ENCODE measurements at places on chromosomes 7 and 10.
A peak's percentile ranks its signal among the peaks of the same experiment; 100 is the strongest.

GRCh38 chr7:47601881-47602249, 20.0 kb upstream of the TNS3 start:
- DNase-seq, result no peak

- no peak for DNase-seq
These were observed 40.8 kb downstream of the BLNK start for GRCh38 chr10:96230527-96230926.

- DNase-seq, result no peak
These were observed 5.1 kb downstream of the ING3 start for GRCh38 chr7:120955577-120956149.

GRCh38 chr10:112669989-112670388, 223.0 kb downstream of the VTI1A start:
- DNase-seq, result no peak

DNA sequence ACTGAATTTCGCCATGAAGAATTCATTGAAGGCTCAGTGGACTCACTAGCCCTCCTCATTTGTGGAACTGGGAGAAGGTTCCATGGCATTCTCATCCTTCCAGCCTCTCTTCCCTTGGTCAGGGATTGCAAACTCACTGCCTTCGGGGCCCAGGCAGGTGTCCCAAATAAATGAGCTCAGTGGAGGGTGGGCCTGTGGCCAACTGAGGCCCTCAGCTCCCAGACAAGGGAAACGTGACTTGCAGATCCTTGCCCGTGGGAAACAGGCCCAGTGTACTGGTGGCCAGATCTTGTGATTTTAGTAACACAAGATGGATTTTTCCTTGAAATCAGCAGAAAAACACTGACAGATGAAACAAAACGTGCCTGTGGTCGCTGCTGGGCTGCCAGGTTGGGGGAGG, 168.7 kb upstream of the CTBP2 start:
- DNase-seq, result no peak

DNA sequence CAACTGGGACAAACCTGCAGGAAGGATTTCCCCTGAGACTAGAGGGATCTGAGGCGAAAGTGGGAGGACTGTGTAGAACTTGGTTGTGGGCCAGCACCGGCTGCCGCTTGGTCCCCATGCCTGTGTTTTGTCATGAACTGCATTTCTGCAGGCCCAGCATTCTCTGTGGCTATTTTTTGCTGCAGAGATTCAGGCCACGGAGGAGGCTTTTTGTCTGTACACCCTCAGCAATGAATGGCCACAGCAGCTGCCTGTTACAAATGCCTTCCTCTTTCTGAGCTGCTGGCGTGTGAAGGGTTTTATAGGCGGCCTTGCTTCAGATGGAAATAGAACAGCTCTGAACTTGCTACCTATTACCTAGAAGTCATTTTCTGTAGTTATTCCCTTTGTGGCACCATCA, 164.4 kb downstream of the SH2D4B start:
- DNase-seq, result no peak

GRCh38 chr7:105655500-105656380, 74.4 kb upstream of the EFCAB10 start:
- no peak for DNase-seq

DNA sequence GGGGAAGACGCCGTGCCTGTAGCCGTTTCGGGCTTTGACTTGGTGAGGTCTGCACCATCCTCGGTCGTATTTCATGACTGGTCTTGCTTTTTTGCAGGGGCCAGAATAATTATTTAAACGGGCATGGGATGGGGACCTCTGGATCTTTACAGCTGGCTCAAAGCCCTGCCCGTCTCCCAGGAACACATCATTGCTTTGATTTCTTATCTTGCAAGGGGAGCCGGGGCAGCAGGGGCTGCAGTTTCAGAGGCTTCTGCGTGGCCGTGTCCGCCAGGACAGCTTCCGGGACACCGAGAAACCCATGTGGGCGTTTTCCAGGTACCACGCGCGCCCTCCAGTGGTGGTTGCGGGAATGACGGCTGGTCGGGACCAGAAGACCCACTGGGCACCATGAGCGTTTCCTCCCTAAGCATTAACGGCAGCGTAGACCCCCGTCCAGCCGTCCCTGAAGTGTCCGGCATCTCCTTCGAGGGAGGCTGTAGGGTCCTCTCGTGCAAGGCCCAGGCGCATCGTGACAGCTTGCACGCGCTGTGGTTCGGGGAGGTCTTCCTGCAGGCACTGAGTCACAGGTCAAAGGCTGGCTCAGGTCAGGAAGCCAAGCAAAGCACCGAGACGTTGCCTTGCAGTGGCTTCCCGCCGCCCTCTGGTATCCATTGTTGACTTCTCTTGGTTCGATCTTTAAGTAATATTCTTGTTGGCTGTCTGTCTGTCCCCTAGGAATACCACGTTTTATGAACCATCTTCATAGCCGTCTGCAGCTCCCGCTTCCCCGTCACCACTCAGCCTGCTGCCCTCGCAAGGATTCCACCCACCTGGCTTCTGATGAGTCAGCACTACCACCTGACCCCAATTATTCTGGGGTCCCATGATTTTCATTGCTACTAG, 16.2 kb upstream of the ZFAND2A start:
- peak; percentile 56 for DNase-seq

- DNase-seq, result no peak
These were observed 834.4 kb upstream of the MBL2 start for GRCh38 chr10:53606981-53607380.

DNA sequence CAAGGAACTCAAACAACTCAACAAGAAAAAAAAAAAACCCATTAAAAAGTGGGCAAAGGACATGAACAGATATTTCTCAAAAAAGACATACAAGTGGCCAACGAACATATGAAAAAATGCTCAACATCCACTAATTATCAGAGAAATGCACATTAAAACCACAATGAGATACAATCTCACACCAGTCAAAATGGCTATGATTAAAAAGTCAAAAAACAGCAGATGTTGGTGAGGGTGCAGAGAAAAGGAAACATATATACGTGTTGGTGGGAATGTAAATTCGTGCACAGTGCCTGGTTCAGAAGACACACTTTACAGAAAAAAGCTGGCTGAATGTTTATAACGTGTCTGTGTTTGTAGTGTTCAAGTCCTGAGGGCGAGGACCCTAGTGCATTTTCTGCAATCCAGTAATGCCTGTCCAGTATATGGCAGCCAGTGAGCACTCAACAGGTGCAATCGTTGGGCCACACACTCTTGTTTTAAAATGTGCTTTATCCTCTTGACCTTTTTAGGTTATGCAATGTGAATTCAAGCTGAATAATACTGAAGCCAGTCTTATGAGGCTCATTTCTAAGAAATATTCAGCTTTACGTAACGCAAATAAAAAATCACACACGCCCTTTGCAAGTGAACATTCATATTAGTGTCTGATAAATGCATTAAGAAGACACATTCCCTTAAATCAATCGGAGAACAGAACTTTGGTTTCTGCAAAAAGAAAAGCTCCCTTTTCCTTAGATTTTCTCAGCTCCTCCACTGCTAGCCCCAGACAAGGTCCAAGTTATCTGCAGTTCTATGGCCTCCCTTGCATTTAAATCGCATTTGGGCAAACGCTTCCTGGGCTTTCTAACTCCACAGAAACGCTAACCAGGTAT, 813 bp upstream of the MTURN start:
- no peak for DNase-seq

GRCh38 chr7:143183024-143183423, at the start of gene TAS2R39:
Gene TAS2R39 (plus strand): TSS chr7:143183419. CDS start chr7:143183419, 0 bp downstream.
- DNase-seq, result no peak

GRCh38 chr7:128132426-128133069, 101.3 kb upstream of the LRRC4 start:
- DNase-seq, result no peak

DNA sequence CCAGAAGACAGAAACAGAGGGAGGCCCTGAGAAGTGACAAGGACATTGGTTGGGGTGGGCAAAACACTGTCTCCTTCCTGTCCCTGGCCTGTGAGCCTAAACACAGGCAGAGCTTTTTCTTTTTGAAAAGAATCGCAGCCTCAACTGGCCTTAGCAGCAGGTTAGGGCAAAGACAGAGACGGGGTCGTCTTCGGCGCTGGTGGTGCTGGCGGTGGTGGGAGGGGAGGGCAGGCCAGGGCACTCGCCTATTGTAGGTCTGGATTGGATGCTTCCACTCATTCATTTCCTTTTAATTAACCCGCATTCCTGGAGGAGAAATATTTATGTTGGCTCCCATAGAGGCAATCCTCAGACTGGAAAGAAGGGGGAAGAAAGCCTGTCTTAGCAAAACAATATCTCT, 22.6 kb downstream of the WNT8B start:
- no peak for DNase-seq

DNA sequence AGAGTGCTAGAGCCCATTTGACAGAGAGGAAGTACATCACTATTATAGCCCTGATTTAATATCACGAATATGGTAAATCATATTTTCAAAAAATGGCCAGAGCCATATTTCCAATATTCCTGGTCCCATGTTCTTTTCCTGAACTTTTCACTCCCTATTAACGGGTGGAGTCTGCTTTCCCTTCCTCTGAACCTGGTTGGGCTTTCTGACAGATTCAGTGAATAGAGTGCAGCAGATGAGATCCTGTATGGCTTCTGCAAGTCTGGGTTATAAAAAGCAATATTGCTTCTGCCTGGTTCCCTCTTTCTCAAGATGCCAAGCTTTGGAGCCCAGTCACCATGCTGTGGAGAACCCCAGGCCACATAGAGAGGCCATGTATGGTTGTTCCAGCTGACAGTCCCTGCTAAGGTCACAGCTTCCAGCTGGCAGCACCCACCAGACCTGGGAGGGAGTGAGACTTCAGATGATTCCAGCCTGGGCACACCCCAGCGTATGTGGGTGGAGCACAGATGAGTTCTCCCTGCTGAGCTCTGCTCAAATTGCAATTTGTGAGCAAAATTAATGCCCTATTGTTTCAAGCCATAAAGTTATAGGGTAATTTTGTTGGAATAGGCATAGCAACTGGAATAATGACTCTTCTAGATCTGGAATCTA, 17.9 kb upstream of the CHCHD3 start:
- no peak for DNase-seq

DNA sequence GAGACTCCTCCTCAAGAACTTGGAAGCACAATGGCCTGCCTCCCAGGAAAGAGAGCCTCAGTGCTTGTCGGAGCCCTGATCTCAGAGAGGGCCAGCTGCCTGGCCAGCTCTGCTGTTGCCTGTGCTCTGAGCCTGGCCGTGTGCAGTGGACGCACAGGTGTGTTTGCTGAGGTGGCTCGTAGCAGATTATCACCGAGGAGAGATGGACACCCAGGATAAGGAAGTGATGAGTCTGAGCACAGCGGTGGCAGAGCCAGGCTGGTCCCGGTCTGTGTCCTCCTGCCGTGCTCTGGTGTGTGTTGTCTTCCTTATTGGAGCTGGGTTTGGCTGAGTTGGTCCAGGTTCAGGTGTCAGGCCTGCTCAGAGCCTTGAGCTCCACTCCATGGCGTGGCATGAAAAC, 208.5 kb downstream of the EBF3 start:
- DNase-seq, result no peak

- no peak for DNase-seq
These were observed 47.2 kb downstream of the PARP12 start for GRCh38 chr7:140015471-140015970.

DNA sequence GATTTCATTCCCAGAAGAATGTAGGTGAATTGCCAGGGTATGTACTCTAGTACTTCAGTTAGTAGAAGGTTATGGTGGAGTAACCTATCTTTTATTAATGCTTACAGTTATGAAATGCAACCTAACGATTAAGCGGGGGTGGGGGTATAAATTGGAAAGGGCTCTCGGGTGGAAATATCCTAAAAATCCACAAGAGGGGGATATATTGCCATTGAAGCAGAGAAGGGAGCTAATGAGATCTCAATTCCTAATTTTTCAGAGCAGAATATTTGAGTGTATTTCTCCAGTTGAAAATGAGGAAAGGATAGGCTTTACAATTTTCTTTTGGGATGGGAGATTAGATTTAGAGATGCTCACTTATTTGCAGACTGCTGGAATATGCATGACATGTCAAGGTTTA, 90.8 kb downstream of the DNAJB9 start:
- peak; percentile 21 for DNase-seq

GRCh38 chr10:96233959-96234358, 37.4 kb downstream of the BLNK start:
- no peak for DNase-seq

DNA sequence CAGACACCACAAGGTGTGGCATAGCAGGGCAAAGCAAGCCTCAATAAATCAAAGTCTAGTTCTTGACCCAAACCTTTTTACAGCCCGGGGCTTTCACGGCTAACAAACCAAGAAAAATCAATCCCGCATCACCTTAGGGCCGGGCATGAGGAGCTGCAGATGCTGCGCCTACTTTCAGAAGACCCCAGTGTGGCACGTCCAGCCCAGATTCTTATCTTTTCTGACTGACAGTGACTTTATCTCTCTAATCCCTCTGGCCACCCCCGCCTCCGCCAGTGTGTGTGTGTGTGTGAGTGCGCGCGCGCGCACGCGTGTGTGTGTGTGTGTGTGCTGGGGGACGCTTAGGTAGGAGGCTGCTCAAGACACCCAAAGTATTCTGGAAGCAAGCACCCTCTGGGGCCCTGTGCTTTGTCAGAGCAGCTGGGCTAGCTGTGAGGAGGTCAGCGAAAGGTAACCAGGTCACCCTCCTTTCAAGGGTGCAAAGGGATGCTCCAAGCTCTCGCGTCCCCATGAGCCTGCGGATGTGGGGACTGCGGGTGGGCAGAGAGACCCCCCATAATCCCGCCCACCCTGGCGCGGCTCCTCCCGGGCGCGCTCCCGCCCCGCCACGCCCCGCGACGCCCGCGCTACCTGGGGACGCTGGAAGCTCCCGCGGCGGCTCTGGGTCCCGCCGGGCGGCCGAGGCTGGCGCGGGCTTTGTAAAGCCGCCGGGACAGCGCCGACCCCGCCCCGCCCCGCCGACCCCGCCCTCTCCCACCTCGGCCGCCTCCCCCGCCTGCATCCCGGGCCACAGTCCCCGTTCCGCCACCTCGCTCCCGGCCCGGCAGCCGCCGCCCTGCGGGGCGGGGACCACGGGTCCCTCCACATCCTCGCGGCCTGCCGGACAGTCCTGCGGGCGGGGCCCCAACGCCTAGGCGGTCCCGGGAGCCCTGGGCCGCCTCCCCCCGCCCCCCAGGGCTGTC, 57.1 kb upstream of the RHOBTB1 start:
- no peak for DNase-seq

DNA sequence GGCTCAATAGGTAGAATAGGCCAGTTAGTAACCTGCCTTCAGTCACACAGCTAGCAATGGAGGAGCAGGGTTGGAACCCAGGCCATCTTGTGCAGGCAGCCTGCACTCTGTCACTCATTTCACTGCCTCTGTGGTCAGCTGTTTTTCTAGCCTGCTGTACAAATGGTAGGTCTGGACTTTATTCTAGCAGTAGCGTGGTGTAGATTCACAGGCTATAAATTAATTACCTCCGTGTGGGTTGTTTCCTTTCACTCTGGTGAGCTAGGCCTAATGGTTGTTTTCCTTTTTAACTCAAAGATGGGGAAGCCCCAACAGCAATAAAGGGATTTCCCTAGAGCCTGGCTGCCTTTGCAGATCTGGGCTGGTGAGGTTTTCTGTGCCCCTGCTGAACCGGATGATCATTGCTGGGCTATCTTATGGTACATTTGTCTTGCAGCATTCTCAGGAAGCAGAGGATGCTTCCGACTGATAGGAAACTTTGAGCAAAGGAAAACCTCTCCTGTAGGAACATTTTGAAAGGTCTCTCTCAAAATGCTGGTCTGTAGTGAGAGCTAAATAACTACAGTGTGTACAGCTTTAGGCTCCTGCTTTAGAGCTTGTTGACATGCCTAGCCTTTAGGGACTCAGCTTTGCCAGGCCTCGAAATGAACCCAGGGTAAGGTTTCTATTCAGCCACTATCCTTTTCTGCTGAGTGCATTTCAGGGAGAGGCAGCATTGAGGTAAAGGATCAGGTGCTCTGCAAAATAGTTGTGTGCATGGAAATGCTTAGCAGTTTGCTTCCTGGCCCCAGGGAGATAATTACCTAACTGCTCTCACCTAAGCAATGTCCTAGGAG, 157.4 kb downstream of the ST7 start:
- no peak for DNase-seq
